NCI-H345 (cell line): ENCODE measurements at places on chromosomes 4 and X.

GRCh38 chrX:17380221-17380620, 5.2 kb downstream of the NHS start:
- DNase-seq = no peak

GRCh38 chrX:24760363-24761000, 66.8 kb downstream of the POLA1 start:
- DNase-seq = no peak

DNA sequence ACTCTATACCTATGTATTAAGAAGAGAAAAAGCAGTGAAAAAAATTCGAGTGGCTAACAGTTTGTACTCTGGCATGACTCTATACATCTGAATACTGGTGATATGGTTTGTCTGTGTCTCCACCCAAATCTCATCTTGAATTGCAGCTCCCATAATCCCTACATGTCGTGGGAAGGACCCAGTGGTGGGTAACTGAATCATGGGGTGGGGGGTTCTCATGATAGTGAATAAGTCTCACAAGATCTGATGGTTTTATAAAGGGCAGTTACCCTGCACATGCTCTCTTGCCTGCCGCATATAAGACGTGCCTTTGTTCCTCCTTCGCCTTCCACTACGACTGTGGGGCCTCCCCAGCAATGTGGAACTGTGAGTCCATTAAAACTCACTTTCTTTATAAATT, 70.4 kb downstream of the LRBA start:
- no peak for DNase-seq

DNA sequence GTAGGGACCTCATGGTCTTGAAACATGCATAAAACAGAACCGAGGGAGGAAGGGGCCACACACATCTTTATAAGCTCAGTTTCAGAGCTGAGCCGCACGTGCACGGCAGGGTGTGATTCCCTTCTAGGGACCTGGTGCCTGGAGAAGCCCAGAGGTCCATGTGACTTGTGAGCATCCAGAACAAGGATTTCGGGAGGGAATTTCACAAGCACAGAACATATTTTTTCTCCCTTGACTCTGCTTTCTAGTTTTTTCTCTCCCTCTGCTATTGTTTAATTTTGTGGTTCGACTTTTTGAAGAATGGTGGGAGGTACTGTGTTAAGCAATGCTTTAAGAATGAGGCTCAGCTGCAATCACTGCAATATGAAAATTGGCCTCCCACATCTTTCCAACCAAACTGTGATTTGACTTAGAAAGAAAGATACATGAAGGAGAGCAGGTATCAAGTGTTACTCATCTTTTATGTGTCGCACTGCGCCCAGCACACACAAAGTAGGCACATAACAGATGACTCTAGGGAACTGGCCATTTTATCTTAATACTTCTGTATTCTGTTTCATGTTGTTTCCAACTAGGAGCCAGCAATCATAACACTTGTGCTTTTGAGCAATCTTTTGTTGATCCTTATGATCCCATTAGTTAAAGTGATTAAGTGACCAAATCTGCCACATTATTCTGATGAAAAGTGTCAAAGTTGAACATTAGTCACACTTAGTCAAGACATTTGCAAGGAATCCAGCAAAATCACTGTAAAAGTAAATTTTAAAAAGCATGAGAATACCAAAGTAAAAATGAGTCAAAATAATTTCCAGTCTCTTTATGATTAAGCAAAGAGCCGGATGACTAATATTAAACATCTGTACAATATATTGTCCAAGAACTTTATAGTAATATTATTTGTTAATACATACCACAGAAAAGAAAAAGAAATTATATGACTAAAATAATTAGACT, 86.4 kb downstream of the SHISA3 start:
- no peak for DNase-seq

DNA sequence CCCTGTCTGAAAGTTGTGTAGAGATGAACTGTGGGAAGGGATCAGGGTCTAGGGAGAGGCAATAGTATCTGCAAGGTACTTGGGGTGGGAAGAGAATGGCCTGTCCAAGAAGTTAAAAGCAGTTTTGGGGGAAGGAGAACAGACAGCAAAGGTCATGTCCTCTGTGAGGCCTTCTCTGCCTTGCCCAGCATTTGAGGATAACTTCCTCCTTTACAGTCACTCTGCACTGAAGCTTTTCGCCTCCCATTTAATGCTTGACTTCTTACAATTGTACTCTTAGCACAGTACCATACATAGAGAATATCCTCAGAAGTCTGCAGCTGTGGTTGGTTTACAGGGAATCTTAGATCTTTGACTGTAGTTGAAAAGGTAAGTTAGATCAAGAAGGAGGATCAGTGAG, 121.8 kb upstream of the AP1S2 start:
- no peak for DNase-seq

DNA sequence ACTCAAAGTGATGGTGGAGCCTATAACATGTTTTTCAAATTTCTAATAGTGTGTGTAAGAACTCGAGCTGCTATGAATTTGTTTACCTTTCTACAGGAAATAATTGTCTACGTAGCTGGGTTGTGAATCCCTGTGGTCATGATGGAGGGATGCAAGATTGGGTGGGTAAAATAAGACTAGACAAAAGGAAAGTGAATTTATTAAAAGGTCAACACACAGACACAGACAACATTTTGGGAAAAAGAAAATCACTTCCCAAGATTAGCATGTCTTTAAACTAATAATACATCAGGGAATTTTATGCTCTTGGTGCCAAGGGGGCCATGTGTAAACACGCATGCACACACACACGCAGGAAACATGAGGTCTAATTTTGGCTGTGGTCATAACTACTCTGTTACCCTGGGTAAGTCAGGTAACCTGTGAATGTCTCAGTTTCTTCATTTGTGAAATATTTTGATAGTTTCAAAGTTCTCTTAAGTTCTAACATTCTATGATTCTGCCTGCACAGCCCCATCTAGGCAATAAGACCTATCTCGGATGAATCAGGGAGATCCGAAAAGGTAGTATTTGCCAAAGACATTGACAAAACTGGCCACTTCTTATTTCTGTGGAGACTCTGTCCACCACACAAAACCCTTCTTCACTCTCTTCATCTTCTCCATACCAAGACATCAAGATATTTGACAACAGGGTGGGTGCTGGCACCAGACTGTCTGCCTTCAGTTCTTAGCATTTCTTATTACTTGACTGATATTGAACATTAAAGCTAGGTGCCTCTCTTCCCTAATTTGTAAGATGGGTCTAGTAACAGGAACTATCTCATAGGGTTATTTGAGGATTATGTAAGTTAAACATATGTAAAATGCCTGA, 1.6 kb upstream of the UNC5C start:
- DNase-seq = no peak
